ENCODE measurements at places on chromosomes 3 and 15.

DNA sequence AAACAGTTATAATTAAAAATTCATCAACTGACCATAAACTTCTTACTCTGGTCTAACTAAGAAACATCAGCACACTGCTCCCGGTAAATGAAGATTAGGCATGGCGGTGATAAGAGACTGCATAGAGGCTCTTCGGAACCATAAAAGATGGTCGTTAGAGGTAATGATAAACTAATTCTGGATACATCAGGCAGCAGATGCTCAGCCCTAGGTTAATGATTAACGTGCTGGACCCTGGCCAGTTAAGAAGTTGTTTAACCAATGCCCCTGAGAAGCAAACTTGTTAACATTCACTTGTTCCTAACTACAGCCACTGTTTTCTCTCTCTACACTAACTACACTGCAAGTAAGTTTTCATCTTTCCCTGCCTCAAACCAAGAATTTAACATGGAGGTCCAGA is 111.5 kb downstream of the PDZRN3 start:
- DNase-seq: no peak

DNA sequence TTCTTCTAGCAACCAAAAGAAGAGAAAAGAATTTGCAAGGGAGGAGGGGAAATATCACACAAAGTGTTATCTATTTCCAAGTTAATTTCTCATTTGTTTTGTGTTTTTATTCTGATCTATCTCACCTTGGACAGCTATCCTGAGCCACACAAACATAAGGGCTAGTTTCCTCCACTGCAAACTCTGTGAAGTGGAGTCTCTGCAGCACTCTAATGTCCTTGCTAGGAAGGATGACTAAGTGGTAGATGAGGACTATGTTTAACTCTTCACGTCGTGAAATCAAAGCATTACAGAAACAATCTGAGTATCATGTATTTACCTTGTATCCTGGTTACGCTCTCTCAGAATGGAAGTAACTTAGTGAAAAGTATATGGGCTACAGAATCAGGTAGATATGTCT is 33.9 kb upstream of the CHRM5 start:
- DNase-seq: no peak

DNA sequence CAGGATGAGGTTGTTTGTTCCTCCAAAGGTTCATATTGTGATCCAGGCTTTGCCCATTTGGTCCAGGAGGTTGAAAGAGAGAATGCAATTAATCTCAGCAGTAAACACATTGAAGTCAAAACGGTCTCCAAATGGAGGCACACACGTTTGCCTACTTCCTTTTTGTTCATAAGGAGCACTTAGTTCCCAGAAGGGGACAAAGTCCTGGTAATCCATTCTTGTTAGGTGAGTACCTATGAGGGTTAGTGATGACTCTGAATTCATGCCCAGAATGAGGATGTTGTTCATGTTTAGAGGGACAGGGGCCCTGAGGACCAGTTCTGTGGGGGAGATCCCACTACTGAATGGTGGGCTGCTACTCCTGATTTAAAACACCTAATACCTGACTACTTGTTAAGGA is 177.7 kb downstream of the ALDH1A2 start:
- DNase-seq: no peak

- no peak for DNase-seq
Observed at GRCh38 chr15:45376300-45376928, 1.9 kb downstream of the GATM start.

DNA sequence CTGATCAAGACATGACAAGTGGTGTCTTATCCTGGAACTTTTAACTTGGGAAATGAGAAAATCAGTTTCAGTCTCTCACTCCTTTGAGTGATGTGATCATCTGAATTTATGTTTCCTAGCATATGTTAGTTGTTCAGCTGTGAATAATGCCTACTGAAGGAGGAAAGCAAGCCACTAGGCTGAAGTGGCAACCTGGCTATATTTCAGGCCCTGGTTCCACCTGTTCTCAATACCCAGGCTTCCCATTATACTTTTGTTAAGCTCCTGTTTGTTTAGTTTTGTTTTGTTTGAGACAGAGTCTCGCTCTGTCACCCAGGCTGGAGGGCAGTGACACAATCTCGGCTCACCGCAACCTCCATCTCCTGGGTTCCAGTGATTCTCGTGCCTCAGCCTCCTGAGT is 243.8 kb downstream of the ALCAM start:
- no peak for DNase-seq

All from D341Med (cell line).